ENCODE measurements at places on chromosomes 13 and 19. TPM values are rescaled to one million over a fixed set of nuclear protein-coding genes. Genes with fewer than 3 reads are reported as not detected.

DNA sequence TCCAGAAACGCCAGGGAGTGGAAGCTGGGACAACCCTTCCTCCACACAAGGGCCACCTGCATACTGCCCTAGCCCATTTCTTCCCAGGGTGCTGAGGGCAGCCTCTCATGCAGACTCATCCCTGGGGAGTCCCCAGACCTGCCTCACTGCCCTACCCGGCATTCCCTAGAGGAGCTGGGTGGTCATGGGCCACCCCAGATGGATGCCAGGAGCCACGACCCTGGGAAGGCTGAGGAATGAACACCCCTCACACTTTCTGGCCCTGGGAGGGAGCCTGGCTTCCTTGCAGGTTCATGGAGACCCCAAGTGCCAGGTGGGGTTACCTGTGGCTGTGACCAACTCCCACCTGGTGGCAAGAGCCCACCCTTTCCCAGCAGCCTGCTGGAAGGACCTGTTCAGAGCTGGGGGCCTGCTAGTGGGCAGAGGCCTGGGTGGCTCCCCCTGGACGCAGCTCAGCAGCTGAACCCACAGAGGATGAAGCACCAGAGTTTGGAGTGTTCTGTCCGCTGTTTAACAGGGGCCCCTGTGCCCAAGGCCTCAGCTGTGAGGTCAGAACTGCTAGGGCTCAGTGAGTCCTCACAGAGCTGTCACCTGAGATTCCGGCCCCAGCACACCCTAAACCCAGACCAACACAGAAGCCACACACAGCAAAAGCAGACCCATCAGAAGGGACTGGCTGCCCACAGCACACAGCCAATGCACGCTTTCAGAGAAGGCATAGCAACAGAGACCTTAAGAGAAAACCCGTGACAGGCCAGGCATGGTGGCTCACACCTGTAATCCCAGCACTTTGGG is 6.6 kb downstream of the ACP4 start:
- DNase-seq: no peak

The PRR19 gene
- 0.46 TPM for total RNA-seq

- DNase-seq: no peak
Observed at GRCh38 chr19:13729859-13730258, 34.5 kb upstream of the MRI1 start.

DNA sequence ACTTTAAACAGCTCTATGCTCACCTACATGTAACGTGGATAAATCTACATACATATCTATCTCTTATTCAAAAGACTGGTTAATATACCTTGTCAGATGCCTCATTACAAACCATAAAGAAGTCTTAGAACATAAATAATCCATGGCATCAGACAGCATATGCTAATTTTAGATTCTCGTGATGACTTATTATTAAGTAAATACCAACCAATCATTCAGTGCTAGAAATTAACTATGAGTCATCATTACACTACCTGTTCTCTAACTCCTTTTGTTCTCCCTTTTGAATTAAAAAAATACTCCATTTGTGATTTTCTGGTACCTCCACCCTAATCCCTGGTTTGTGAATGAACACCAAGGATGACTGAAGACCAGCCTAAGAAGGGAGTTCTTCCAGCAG is 754.3 kb upstream of the ARGLU1 start:
- DNase-seq: no peak

The OR10H5 gene
- total RNA-seq: not detected

All from naive thymus-derived CD4-positive, alpha-beta T cell (primary cell).